ENCODE measurements at places on chromosomes 13 and 19.
A peak's percentile ranks its signal among the peaks of the same experiment; 100 is the strongest.

- no peak for DNase-seq
These were observed 6.5 kb downstream of the ZNF536 start for GRCh38 chr19:30378701-30379100.

DNA sequence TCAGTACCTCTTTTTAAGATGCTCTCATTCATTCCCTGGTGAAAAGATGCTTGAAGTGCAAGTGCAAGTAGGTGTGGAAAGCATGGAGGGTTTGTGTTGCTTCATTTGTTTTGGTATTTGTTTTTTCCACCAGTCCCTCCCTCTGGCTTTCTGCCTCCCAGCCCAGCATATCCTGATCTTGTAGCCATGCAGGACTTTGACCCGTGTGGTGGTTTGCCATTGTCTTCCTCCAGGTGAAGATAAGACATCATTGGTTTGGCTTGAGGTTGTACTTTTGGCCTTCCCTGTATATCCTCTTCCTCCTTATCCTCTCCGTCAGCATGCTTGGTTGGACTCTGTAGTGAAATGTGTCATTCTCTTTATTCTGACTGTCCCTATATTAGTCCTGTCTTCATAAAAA lies 9.1 kb downstream of the SPINT2 start:
- DNase-seq: no peak

- DNase-seq: no peak
These were observed 1.4 kb upstream of the RCBTB1 start for GRCh38 chr13:49586717-49587116.

GRCh38 chr19:45693106-45693788 lies 781 bp downstream of the QPCTL start:
- DNase-seq: peak; percentile 32

DNA sequence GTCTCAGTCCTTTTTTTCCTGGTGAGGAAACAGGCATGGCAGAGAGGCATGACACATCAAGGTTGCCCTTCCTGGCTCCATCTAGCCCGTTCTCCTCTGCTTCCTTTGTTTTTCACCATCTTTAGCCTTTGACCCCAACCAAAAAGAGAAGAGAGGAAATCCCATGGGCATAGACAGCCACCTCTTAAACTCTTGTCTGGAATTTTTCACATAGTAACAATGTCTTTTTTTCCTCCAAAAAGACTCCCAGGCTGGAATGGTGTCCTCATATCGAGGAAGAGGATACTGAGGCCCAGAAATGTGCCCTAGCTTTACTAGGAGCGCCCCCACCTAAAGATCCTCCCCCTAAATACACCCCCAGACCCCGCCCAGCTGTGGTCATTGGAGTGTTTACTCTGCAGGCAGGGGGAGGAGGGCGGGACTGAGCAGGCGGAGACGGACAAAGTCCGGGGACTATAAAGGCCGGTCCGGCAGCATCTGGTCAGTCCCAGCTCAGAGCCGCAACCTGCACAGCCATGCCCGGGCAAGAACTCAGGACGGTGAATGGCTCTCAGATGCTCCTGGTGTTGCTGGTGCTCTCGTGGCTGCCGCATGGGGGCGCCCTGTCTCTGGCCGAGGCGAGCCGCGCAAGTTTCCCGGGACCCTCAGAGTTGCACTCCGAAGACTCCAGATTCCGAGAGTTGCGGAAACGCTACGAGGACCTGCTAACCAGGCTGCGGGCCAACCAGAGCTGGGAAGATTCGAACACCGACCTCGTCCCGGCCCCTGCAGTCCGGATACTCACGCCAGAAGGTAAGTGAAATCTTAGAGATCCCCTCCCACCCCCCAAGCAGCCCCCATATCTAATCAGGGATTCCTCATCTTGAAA lies at the start of gene GDF15:
TSS of gene GDF15 (plus strand) at position 484 of the 868 bp plus-strand sequence. CDS start at position 516, 32 bp downstream.
- DNase-seq: peak; percentile 70

GRCh38 chr19:38303517-38304351 lies at the start of gene C19orf33:
C19orf33 (plus strand) TSS chr19:38304251; CDS start chr19:38304262, 11 bp downstream.
- no peak for DNase-seq

GRCh38 chr13:97295283-97296182 lies 73.4 kb downstream of the MBNL2 start:
- no peak for DNase-seq

DNA sequence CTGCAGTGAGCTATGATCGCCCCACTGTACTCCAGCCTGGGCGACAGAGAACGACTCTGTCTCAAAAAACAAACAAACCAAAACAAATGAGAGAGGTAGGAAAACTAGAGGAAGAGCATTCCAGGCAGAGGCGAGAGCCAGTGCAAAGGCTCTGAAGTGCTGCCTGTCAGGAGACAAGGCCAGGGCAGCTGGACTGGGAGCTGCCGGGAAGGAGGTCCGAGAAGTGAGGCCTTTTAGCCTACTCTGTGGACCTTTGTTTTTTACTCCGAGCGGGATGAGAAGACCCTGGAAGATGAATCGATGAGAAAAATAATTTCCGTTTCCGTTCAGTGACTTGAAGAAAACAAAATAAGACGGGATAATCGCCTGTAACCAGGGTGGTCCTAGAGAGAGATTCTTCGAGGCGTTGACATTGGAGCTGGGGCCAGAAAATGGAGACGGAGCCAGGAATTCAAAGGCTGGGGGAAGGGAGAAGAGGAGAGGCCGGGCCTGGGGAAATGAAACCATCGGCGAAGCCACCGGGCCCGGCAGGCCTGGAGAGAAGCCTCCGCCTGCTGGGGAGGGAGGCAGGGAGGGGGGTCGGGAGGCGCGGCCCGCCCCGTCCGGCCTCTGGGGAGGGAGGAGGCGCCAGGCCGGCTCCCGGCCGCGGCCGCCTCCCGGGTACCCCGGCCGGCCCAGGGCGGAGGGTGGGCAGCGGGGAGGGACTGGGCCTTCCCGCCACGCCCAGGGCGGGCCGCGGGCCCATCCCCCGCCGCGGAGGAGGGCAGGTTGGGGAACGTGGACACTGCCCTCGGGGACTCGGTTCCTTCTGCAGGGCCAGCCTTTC lies 7.8 kb upstream of the SERTAD1 start:
- peak; percentile 65 for DNase-seq

- DNase-seq: no peak
These were observed 148.9 kb downstream of the GPC6 start for GRCh38 chr13:93375491-93375890.

DNA sequence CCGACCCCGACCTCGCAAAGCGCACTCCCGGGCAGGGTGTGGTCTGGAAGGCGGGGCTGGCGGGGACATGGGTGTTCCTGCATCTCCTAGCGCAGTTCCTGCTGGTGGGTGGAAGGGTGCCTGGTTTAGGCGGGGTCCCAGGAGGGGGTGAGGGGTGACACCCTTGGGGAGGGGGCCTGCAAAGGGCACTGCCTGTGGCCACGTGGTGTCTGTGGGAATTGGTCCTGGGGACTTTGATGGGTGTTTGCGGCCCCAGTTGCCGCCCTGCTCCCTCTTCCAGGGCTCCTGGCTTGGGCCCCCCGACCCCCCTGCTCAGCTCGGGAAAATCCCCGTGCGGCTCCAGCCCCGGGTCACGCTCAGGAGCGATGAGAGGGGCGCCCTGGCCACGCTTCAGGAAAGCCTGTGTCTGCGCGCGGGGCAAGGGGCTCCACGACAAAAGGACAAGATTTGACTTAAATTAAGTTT lies 19.1 kb downstream of the WTIP start:
- DNase-seq: no peak

DNA sequence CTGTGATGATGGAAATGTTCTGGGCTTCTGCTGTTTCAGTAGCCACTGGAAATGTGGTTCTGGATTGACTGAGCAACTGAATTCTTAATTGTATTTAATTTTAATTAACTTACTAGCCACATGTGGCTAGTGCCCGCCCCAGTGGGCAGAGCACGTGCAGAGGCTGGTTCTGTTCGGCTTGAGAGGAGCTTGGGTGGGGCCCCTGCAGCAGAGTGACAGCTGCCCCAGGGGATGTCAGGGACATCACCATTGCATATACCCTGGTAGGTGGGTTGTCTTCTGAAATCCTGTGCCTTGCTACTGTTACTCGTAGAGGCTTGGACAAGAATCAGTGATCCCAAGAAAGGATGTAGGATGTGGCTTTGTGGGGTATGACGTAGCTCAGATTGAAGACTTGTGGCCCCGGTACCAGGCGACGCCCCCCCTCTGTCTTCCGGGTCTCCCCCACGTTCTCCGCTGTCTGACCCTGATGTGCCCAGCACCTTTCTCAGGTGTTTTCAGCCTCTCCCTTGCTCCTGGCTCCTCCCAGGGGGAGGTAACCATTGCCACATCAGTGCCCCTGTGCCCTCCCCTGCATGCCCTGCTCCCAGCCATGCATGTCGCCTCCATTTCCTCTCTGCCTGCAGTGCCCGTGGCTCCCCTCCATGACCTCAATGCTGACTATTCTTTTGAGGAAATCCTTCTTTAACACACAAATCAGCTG lies 102.6 kb upstream of the RNF113B start:
- DNase-seq: no peak

DNA sequence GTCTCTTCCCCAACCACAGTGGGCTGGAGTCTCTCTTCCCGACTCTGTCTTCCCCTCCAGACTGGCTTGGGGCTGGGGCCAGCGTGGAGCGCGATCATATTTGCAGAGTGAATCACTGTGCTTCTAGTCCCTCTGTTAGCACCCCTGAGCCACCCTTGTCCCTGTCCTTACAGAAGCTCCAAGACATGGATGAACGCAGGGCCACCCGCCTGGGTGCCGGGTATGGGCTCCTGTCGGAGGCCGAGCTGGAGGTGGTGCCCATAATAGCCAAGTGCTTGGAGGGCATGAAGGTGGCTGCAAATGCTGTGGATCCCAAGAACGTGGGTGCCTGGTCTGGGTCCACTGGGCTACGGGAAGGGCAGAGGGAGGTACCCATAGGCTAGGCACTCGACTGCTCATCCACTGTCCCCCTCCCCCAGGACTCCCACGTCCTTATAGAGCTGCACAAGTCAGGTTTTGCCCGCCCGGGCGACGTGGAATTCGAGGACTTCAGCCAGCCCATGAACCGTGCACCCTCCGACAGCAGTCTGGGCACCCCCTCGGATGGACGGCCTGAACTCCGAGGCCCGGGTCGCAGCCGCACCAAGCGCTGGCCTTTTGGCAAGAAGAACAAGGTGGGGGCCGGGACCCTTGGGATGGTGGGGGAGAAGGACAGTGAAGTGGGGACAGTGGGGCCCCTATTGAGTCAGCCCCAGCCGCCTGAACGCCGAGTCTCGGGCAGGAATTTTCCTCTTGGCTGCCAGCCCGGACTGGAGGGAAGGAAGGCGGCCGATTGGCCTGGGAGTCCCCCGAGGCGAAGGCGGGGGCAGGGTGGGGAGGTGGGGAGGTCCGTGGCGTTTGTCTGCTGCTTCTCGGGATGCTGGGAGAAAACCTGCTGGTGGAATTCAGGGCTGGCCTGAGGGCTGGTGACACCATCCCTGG lies 5.2 kb downstream of the TRIP10 start:
- no peak for DNase-seq

- DNase-seq: no peak
These were observed 27.4 kb upstream of the ZNF564 start for GRCh38 chr19:12578641-12579040.

GRCh38 chr13:78608252-78608687 lies 4.9 kb upstream of the POU4F1 start:
- no peak for DNase-seq

DNA sequence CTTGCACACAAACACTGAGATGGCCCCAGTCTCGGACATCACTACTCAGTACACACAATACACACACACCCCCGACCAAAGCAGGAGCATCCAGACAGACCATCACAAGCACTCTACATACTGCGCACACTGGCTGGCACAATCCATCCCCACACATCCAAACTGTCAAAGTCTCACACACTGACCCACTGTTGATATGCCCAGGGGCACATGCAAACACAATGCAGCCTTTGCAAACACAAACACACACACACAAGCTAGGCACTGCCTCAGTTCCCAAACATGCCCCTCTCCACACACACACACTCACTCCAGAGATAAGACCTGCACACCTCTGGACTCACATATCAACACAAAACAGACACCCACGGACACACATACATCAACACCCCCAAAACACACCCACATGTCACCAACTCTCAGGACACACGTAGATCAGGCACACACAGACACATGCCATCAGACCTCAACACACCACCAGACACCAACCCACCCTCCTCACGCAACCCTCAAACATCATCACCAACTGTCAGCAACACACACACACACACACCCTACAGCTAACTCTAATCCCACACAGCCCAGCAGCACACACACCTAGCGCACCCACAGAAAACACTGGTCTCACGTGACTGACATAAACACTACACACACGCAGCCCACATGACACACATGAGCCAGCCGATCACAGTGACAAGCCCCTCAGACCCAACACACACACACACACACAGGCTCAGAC lies 1.9 kb downstream of the BBC3 start:
- DNase-seq: no peak
